ENCODE measurements at places on chromosomes 5 and 9. TPM values are rescaled to one million over a fixed set of nuclear protein-coding genes. Genes with fewer than 3 reads are reported as not detected.

Gene SH3TC2
- 2.5 TPM for total RNA-seq

- DNase-seq, result no peak
Observed at GRCh38 chr9:108282872-108283271, 572.9 kb downstream of the ACTL7B start.

Gene WDR5
- total RNA-seq, result 19.8 TPM

Gene S1PR3
- 29.6 TPM for total RNA-seq

- DNase-seq, result no peak
Observed at GRCh38 chr9:110028676-110029075, 179.3 kb downstream of the C9orf152 start.

- DNase-seq, result no peak
Observed at GRCh38 chr5:94431696-94432095, 186.7 kb downstream of the KIAA0825 start.

Gene ADGRD2
- not detected for total RNA-seq

Gene FPGS
- total RNA-seq, result 40.0 TPM

Data from heart left ventricle (tissue), 16 donors.